ENCODE measurements at places on chromosomes 12 and 14. TPM values are rescaled to one million over a fixed set of nuclear protein-coding genes. Genes with fewer than 3 reads are reported as not detected.
A peak's percentile ranks its signal among the peaks of the same experiment; 100 is the strongest.

OVCH1 gene
- not detected for polyA plus RNA-seq

TTC9 gene
- 12.5 TPM for polyA plus RNA-seq

KCNH3 gene
- polyA plus RNA-seq, result 1.4 TPM

DNA sequence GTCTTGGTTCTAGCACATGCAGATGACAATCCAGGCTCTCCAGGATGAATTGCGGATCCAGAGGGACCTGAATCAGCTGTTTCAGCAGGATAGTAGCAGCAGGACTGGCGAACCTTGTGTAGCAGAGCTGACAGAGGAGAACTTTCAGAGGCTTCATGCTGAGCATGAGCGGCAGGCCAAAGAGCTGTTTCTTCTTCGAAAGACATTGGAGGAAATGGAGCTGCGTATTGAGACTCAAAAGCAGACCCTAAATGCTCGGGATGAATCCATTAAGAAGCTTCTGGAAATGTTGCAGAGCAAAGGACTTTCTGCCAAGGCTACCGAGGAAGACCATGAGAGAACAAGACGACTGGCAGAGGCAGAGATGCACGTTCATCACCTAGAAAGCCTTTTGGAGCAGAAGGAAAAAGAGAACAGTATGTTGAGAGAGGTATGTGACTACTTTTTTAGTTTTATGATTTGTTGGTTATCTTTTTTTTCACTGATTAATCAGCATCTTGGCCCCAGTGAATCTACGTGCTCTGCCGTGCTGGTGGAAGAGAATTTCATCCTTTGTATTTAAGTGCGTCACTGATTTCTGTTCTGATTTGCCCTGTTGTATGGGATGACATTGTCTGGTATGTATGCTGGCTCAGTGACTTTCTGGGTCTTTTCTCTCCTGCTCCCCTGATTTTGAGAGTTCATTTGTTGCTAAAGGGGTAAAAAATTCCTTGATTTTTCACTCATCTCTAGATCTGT is 92.3 kb downstream of the ERC1 start:
- no peak for DNase-seq

DNA sequence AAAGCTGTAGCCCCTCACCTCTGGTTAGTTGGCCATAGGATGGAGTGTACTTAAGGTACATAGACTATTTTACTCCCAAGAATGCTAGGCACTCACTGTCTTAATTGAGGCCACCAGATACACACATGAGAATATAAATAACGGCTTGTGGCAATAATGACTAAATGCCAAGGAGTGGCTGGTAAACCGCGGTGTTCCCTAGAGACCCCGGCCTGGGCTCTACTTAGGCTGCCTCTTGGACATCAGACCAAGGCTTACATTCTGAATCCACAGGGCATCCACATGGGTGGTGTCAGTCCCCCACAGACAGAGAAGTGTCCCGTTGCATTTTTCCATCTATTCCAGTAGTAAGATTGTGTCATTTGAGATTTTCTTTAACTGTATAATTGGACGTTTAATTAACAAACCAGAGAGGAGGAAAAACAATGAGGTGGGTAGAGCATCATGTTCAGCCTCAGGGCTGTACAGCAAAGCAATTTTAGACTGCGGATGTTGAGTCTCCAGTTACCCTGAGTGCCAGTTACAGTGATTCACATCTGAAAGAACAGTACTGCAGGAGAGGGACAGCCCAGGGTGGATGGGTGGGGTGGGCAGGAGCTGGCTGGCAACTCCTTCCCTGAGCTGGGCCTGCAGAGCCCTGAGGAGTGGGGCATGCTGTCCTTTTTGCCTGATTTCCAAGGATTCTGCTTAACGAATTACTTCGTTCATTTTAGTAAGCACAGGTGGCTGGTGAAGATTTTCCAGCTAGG is 20.5 kb downstream of the CKB start:
- DNase-seq, result no peak

- DNase-seq, result no peak
Measured at GRCh38 chr12:92002673-92003382, 142.8 kb downstream of the BTG1 start.

- DNase-seq, result no peak
Measured at GRCh38 chr12:6093764-6094163, 30.7 kb downstream of the VWF start.

DNA sequence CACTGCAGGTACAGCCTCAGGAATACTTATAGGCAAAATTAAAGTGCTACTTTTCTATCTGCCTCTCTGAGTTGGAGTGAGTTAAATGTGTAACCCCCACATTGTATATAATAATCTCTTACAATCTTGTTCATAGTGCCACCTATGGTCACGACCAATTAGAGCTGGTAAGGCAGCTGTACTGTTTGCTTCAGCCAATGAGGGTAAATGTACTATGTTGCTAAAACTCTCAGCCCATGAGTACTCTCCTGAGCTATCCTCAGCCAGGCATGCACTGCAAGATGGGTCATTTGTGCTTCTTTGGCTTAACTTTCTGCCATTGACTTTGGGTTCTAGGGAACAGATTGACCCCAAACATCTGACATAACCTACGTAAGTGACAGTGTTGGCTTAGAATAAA is 15.0 kb upstream of the MDM2 start:
- peak; percentile 33 for DNase-seq

All from CD8-positive, alpha-beta memory T cell (primary cell).